Liver (tissue), 10 donors: ENCODE measurements at places on chromosomes 1 and 21. TPM values are rescaled to one million over a fixed set of nuclear protein-coding genes. Genes with fewer than 3 reads are reported as not detected.

DNA sequence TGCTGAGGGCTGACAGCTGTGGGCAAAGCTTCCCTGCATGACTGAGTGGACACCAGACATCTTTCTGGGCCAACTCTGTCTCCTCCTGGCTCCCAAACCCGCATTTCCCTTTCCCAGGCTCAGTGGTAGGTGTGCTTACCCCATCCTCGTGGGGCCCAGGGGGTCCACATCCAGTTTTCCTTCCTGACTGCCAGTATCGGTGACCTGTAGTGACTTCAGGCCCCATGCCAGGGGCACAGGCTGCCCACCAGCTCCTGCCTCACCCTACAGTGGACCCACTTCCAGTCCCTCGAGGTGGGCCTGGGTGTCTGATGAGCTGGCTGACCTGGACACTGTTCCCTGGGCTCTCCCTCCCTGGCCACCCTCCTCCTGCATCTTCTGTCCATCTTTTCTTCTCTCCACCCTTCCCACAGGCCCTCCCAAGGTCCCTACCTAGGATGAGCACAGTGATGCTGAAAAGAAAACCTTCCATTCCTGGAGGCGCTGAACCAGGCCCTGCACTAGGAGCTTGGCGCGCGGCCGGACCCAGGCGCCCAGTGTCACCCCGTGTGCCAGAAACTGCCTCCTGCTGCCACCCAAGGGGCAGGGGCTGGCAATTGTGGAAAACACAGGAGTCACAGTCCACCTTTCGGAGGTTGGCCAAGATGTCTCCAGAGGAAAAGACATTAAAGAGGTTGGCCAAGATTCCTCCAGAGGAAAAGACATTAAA lies 67.1 kb downstream of the RUNX3 start:
- no peaks in the 10 kb centered on the region for H3K4me1 ChIP-seq
- H3K27me3 ChIP-seq = no peaks in the 10 kb centered on the region
- no peaks in the 10 kb centered on the region for H3K36me3 ChIP-seq
- no peak overlapping the region for H3K27ac ChIP-seq
- DNase-seq = no peak

DNA sequence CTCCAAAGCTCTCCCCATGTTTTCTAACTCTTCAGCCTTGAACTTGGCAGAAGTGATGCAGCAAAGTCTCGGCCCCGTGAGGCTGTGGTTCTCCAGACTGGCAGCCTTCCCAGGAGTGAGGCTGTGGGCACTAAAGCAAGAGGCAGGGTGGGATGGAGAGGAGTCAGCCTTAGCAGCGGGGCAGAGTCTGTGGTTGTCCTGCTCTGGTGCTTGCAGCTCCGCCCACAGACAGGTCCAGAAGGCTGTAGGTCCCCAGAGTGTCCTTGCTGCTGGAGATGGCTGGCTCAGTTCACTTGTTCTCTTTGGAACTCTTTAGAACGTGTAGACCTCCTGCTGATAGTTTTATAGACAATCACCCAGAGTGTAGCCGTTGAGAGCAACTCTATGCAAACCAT lies 142.6 kb downstream of the AJAP1 start:
- DNase-seq = no peak
- H3K27me3 ChIP-seq = no peaks in the 10 kb centered on the region
- no peaks in the 10 kb centered on the region for H3K36me3 ChIP-seq
- H3K4me3 ChIP-seq = no peak overlapping the region
- H3K27ac ChIP-seq = no peak overlapping the region

GRCh38 chr21:25304611-25305010 lies 302.7 kb downstream of the MRPL39 start:
- H3K4me1 ChIP-seq = no peaks in the 10 kb centered on the region
- H3K4me3 ChIP-seq = no peak overlapping the region
- H3K27me3 ChIP-seq = no peaks in the 10 kb centered on the region
- no peak for DNase-seq

DNA sequence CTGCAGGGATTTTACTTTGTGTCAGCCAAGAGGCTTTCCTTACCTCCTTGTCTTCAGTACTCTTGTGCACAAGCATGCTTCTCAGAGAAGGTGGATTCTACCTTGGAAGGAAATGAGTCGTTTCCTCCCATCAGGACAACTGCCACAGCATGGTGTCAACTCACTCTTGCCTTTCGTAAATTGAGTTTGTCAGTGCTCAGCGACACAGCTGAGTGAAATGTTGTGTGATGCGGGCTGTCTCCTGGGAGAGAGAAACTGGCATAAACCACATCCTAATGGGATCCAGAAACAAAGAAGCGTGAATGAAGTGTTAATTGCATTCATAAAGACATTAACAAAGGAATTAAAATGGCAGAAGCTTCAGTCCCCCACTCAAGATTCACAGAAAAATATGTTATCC lies 51.5 kb upstream of the SLC22A15 start:
- no peaks in the 10 kb centered on the region for H3K36me3 ChIP-seq
- no peaks in the 10 kb centered on the region for H3K4me1 ChIP-seq
- H3K4me3 ChIP-seq = no peak overlapping the region

- DNase-seq = no peak
- H3K4me1 ChIP-seq = peaks cover 41% of the 10 kb centered on the region
- no peak overlapping the region for H3K4me3 ChIP-seq
- H3K36me3 ChIP-seq = no peaks in the 10 kb centered on the region
- no peaks in the 10 kb centered on the region for H3K27me3 ChIP-seq
- peak overlapping the region; percentile 41 for H3K27ac ChIP-seq
Observed at GRCh38 chr1:92934395-92935378, 26.6 kb downstream of the DIPK1A start.

GRCh38 chr1:211610779-211611556 lies 32.0 kb upstream of the SLC30A1 start:
- H3K27ac ChIP-seq = peak overlapping the region; percentile 98
- peaks cover 28% of the 10 kb centered on the region for H3K4me1 ChIP-seq
- no peak overlapping the region for H3K4me3 ChIP-seq
- no peaks in the 10 kb centered on the region for H3K36me3 ChIP-seq
- H3K27me3 ChIP-seq = no peaks in the 10 kb centered on the region

DNA sequence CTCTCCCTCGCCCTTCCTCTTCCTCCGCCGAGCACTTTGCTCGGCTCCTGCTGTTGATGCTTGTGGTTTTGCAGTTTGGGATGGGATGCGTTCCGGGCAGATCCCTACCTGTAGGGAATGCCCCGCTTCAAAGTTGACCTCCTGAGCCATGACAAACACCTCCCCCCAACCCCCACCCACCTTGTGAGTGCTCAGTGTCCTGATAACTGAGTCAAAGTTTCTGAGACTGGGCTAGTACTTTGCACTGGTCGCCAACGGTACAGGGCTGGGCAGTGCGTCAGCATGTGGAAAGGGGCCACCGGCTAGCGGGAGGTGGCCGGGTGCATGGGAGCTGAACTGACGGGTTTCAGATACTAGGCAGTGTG lies 771 bp downstream of the RABGAP1L start:
- no peaks in the 10 kb centered on the region for H3K36me3 ChIP-seq
- H3K27me3 ChIP-seq = no peaks in the 10 kb centered on the region
- DNase-seq = peak; percentile 70
- no peaks in the 10 kb centered on the region for H3K4me1 ChIP-seq

DNA sequence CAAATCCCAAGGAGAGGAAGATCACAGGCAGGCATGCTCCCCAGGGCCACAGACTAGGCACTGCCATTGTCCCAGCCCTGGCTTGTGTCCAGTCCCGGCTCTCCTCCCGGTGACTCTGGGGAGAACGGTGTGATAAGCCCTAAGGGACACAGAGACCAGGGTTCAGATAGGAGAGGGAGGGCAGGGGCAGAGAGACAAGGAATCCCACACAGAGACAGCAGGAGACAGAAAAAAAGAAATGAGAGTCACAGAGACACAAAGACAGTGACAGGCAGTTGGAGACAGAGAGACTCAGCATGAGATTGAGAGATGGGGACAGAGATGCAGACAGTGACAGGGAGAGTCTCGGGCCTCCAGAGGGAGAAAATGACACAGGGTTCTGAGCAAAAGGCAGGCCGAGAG lies 361 bp downstream of the INSRR start:
- H3K4me3 ChIP-seq = no peak overlapping the region
- peaks cover 13% of the 10 kb centered on the region for H3K4me1 ChIP-seq
- H3K36me3 ChIP-seq = no peaks in the 10 kb centered on the region
- H3K27ac ChIP-seq = no peak overlapping the region

The PLA2G4A gene
- total RNA-seq = 2.5 TPM
